ENCODE measurements at places on chromosomes 1 and 21. TPM values are rescaled to one million over a fixed set of nuclear protein-coding genes. Genes with fewer than 3 reads are reported as not detected.

The FBXO42 gene
- polyA plus RNA-seq: 17.7 TPM

The SMG7 gene
- 72.9 TPM for polyA plus RNA-seq

The PDPN gene
- 99.8 TPM for polyA plus RNA-seq

The SPRR3 gene
- polyA plus RNA-seq: 1.2 TPM

The F5 gene
- 1.7 TPM for polyA plus RNA-seq

The DDAH1 gene
- 153 TPM for polyA plus RNA-seq

The MEF2D gene
- 30.2 TPM for polyA plus RNA-seq

The ARHGEF16 gene
- 13.2 TPM for polyA plus RNA-seq

The APOBEC4 gene
- polyA plus RNA-seq: not detected

The OR2M4 gene
- 0.04 TPM for polyA plus RNA-seq

The BSND gene
- 0.08 TPM for polyA plus RNA-seq

The FAM110D gene
- polyA plus RNA-seq: 0.50 TPM

The ACBD3 gene
- polyA plus RNA-seq: 60.6 TPM

The KCNA2 gene
- polyA plus RNA-seq: 0.45 TPM

The OR2M3 gene
- 0.04 TPM for polyA plus RNA-seq

The CLCNKA gene
- 1.00 TPM for polyA plus RNA-seq

The TEX38 gene
- 0.73 TPM for polyA plus RNA-seq

The LENEP gene
- not detected for polyA plus RNA-seq

The MPL gene
- polyA plus RNA-seq: 0.72 TPM

The KCNJ15 gene
- polyA plus RNA-seq: 3.6 TPM

The NPR1 gene
- polyA plus RNA-seq: 74.9 TPM

The DONSON gene
- 45.1 TPM for polyA plus RNA-seq

The RHD gene
- polyA plus RNA-seq: 2.5 TPM

The CYP4B1 gene
- 1.9 TPM for polyA plus RNA-seq

The TSPAN1 gene
- 1.6 TPM for polyA plus RNA-seq

The RABGGTB gene
- polyA plus RNA-seq: 97.3 TPM

The ECM1 gene
- 6.3 TPM for polyA plus RNA-seq

The PLA2G2A gene
- 0.25 TPM for polyA plus RNA-seq

The LORICRIN gene
- polyA plus RNA-seq: not detected

The HCRTR1 gene
- polyA plus RNA-seq: 0.18 TPM

The AADACL4 gene
- polyA plus RNA-seq: 1.8 TPM

The UQCRHL gene
- 1.8 TPM for polyA plus RNA-seq

Measured in left renal pelvis (tissue), 4 donors.